ENCODE measurements at places on chromosomes 5 and 9.
A peak's percentile ranks its signal among the peaks of the same experiment; 100 is the strongest.

DNA sequence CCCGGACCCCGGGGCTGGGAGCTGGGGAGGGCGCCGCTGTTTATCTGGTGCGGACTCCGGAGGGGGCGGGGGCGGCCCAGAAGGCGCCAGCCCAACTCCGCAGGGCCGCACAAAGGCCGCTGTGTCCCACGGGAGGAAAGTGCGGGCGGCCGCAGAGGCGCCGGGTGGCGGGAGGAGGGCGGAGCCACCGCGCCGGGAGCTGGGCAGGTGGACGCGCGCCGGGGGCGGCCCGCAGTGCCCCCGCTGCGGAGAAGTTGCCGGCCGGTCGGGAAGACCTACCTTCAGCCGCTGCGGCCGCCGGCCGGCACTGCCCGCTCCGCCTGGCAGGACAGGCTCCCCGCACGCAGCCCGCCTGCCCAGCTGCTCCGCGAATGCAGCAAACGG is 43.6 kb downstream of the NACC2 start:
- no peak for DNase-seq

GRCh38 chr5:4306057-4306456 is 710.4 kb downstream of the IRX1 start:
- no peak for DNase-seq

- no peak for DNase-seq
Observed at GRCh38 chr9:98481676-98482075, 226.2 kb upstream of the TBC1D2 start.

DNA sequence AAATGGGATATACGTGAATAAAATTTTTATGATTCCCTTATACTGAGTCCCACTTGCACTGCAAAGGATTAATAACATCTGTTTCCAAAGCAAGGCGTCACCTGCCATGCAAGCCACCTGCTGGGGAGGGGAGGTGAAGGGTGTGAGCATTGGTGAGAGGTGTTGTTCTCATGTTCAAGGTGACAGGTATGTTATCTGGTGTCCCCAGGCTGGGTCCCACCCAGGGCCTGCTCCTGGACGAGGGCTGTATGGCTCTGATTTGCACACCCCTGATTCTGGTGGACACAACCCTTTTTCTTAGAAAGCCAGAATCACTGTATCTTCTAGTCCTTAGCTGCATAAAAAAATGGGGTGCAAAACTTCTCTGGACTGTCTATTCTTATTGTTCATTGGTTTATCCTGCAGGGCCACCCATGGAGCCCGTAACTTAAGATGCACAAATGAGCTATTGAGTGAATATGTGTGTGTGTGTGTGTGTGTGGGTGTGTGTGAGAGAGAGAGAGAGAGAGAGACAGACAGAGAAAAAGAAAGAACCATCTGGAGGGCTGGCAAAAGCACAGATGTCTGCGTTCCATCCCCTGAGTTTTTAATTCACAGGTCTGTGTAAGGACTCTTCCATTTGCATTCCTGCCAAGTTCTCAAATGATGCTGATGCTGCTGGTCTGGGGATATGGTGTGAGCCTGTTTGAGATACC is 53.7 kb downstream of the SYK start:
- DNase-seq: no peak

- DNase-seq: no peak
Observed at GRCh38 chr5:178818094-178818493, 41.7 kb upstream of the ZNF354B start.

DNA sequence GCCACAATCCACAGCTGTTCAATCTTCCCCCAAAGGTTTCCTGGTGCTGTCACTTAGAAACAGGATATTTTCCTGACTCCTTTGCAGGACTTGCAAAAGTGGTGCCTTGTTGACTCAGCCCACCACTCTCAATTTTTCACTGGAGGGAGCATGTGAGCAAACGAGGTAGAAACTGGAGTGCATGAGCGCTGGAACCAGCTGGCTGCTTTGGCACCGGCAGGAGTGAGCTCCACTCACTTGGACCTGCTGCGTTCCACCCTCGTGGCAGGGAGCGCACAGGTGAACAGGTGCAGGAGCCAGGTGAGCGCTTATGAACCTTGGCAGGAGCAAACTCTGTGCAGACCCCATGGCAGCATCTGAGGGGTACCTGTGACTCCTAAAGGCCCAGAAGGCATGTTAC is 364.1 kb upstream of the RORB start:
- DNase-seq: no peak

GRCh38 chr5:66232706-66233445 is 88.8 kb downstream of the SREK1 start:
- DNase-seq: no peak

DNA sequence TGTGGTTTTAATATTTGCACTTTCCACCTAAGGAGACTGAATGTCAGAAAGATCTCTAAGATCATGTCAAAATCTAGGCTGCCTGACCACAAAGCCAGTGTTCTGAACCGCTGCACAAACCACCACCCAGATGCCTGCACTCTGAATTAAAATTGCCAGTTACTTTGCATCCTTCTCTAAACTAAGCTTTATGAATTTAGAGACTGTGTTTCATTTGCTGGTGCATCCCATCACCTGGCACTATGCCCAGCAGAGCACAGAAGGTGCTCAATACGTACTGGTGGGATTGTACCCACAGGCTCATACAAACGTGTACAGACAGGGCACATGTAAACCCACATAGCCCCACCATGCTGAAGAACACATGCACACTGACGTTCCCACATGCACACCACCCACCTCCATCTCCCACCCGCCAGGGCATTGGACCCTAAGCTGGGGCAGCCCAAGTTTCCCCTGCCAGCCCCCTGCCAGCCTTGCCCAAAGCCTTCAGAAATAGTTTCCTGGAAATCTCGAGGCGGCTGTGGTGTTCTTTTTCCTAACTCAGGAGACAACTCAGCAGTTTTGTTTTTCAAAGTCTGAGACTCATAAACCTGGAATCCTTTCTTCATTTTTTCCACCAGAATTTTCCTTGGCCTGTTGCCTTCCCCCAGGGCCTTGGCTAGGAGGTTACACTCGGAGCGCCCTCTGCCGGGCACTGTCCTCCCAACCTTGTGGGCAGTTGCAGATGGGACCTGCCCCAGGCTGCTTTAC is 9.6 kb upstream of the TRAF1 start:
- DNase-seq: peak; percentile 81

GRCh38 chr5:119280380-119280779 is 75.4 kb upstream of the TNFAIP8 start:
- DNase-seq: no peak

- DNase-seq: no peak
Observed at GRCh38 chr9:27625751-27626150, 52.5 kb upstream of the C9orf72 start.

GRCh38 chr5:143417503-143418139 is 14.1 kb upstream of the NR3C1 start:
- no peak for DNase-seq

GRCh38 chr5:93595420-93596147 is 12.6 kb downstream of the NR2F1 start:
- no peak for DNase-seq

GRCh38 chr5:43017428-43017815 is 22.7 kb downstream of the ANXA2R start:
- DNase-seq: no peak

Measured in stimulated activated CD4-positive, alpha-beta T cell treated with anti-CD3 and anti-CD28 coated beads, Interleukin-12 subunit alpha, Interleukin-12 subunit beta, amount 100 ng/mL, for 48 hours (primary cell).